NCI-H526 (cell line): ENCODE measurements at places on chromosomes 11 and 22.

GRCh38 chr22:40951795-40952605, 822 bp downstream of the RBX1 start:
- no peak for DNase-seq

- no peak for DNase-seq
Measured at GRCh38 chr22:19050117-19050516, 72.1 kb downstream of the DGCR2 start.

GRCh38 chr11:95835768-95836488, 45.6 kb downstream of the CEP57 start:
- DNase-seq = peak; percentile 85

GRCh38 chr11:128731041-128731663, 37.3 kb downstream of the FLI1 start:
- no peak for DNase-seq

DNA sequence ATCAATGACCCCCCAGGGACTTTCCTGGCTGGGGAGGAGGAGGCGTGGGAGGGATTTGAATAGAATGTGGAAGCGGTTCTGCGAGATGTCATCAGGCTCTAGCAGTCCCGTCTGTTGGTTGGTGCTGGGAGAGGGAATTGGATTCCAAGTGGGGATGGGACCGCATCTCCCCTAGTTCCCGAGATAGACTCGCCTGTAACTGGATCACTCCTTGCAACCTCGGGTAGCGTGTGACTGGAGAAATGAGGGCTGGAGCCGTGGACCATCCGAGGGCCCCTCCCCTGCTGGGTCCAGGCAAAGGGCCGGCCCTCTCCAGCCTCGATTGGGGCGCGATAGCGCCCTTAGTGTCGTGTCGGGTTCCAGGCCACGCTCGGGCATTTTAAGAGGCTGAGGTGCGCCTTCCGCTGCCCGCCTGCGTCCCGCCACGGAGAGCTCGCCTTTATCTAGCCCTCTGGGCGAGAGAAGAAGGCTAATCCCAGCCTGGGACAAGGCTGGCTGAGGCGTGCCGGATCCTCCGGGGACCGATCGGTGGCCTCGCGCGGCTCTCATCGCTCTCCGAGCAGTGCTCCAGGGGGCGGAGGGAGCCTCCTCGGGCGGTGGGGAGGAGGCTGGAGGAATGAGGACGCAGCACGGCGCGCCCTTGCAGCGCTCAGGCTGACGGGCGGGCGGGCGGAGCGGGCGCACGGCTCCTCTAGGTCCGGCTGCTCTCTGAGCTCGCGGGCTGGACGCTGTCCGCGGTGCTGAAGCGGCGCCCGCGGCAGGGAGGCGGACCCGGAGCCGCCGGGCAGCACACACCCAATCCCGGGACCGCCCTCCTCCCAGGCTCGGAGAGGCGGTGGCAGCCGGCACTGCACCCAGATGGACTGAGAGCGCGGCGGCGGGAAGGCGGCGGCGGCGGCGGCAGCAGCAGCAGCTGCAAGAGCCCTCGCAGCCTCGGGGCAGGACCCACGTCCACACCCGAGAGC, 107.8 kb downstream of the OSBP2 start:
- DNase-seq = peak; percentile 32

GRCh38 chr11:131928992-131929391, 558.6 kb downstream of the NTM start:
- no peak for DNase-seq

DNA sequence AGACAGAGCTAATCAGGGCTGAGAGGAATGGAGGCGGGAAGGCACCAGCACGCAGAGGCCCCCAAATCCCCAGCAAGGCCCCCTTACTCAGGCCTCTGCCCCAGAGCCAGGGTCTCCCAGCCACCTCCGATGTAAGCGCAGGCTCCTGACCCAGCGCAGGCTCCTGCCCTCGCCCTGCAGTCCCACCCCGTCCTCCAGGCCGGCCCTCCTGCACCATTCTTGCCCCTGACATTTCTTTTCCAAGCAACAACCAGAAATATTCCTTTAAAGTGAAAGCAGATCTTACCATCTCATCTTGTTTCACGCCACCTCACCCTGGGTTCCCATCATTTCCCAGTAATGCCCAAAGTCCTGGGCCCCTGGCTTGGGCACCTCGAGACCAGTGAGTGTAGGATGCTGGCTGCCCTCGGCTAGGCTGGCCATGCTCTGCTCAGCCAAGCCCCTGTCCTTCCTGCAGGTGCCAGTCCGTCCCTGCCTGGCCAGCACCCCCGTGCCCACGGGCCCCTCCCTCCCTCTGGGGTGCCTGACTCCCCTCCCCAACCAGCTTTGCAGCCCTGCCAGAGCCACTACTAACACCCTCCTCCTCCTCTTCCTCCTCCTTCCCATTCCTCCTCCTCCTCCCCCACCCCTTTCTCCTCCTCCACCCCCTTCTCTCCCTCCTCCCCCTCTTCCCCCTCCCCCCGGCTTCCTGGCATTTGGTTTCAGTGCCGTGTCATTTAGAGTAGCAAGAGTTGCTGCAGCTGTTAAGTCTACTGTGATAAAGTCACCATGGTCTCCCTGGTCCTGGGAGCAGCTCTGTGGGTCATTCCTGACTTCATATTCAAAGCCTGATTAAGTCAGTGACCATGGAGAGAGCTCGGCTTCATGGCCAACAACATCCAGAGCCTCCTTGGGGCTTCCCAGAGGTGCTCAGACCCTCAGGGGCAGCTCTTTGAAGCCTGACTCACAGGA, 78.7 kb downstream of the PIWIL3 start:
- DNase-seq = no peak

DNA sequence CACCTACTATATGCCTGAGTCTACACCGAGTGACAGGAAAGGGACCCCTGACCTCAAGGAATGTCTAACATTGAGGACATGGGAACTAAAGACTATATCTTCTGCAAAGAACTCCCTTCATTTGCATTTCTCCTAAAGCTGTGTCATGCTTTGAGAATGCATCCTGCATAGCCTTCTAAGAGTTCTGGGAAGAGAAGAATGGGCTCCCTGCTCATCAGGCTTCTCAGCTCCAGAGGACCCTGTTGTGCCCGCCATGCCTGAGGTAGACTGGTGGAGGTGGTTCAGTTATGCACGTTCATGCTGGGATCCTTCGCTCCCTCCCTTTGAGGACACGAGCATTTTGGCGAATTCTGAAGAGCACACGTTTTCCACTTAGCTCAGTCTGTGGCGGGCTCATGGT, 63.3 kb downstream of the GRIK4 start:
- DNase-seq = no peak

DNA sequence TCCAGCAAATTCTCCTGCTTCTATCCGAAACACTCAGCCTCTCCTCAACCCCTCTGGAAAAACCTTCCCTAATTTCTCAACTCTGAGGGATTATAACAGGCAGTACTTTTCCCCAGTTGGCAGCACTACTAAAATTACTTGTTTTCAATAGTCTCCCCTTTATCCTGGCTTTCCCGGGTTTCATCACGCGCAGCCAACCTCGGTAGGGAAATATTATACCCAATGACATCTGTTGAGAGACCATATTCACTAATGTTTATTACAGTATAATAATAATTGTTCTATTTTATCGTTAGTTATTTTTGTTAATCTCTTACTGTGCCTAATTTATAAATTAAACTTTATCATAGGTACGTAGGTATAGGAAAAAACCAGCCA, 330 bp upstream of the POLD3 start:
- no peak for DNase-seq

DNA sequence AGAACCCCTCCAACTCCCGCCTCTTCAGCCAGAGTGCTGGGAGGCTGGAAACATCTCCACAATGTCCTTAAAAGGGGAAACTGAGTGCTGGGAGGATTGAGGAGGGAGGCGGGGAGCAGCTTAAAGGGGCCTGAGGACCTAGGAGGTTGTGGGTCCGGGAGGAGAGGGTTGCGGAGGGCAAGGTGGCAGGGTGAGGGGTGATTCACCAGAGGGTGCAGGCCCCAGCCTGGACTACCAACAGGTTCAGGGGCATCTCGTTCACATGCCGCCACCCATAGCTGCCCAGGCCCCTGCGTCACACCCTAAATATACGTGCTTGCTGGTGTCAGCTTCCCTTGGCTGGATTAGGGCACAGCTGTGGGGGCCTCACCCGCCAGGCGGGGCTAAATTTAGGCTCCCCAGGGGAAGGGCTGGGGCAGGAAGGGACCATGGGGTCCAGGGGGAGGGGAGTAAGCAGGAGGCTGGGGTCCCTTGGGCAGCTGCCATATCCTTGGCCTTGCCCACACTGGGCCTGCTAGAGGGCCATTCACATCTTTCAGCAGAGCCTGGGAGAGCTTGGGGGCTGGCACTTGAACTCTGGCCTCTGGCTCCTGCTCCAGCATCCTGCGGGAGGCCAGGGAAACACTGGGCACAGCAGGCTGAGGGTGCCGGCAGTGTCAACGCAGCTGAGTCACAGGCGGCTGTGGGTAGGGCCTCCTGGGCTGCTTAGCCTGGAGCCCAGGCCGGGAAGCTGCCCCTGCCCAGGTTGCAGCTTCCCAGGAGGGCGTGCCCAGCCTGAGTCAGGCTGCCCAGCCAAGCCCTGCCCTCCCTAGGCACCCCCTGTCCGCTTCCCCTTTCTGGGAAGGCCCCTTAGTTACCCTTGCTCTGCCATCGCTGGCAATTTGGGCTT, 1.3 kb downstream of the EHBP1L1 start:
- no peak for DNase-seq

DNA sequence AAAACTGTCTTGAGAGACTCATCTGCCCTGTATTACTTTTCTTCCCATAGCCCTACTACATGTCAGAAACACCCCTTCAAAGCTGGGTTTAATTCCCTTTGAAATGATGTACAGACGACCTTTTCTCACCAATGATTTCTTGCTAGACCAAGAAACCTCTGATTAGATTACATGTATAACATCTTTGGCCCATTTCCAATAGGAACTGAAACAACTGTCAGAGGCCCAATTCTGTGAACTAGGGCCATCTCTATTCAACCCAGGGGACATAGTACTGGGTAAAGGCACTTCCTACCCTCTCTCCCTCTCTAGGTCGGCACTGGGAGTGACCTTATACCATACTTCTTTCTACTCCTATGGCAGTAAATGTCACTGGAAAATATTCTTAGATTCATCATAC, 19.4 kb downstream of the NPAT start:
- no peak for DNase-seq

- no peak for DNase-seq
Measured at GRCh38 chr11:94823102-94823732, 55.1 kb downstream of the AMOTL1 start.

DNA sequence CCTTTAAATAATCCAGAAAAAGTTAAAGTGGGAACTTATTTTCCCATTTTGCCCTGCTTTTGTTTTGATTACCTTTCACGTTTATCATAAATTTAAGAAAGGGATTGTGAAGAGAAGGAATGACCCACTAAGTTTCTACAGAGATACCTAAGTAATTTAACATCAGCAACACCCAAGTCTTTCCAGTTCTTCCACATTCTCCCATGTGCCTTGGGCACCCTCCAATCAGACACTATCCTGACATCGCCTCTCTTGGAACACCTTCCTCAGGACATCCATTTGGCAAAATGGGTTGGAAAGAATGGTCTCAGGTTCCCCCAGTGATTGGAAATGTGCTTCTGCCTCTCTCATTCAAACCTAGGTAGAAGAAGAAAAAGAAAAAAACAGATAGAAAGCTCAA, 6.3 kb downstream of the BBOX1 start:
- DNase-seq = no peak

GRCh38 chr11:6608726-6609501, 3.1 kb downstream of the TAF10 start:
- no peak for DNase-seq

GRCh38 chr22:49365191-49365837, 462.4 kb downstream of the BRD1 start:
- no peak for DNase-seq

DNA sequence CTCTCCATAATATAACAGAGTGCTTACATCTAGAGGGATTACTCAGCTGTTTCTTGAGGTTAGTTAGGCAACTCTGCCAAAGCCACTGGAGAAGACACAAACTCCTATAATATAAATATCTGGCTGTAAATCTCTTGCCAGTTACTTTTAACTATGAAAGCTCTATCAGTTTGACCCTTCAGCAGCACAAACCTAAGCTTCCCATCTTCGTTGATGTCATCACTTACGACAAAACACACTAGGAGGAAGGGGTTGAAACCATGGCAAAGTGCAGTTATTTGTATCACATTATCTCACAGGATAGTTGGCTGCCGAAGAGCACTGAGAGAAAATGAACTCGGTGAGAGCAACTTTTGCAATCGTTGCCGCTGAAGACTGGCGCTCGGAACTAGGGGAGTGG, 922.1 kb downstream of the OPCML start:
- DNase-seq = no peak

- DNase-seq = peak; percentile 80
Measured at GRCh38 chr11:76782531-76783293, 444 bp upstream of the TSKU start.

DNA sequence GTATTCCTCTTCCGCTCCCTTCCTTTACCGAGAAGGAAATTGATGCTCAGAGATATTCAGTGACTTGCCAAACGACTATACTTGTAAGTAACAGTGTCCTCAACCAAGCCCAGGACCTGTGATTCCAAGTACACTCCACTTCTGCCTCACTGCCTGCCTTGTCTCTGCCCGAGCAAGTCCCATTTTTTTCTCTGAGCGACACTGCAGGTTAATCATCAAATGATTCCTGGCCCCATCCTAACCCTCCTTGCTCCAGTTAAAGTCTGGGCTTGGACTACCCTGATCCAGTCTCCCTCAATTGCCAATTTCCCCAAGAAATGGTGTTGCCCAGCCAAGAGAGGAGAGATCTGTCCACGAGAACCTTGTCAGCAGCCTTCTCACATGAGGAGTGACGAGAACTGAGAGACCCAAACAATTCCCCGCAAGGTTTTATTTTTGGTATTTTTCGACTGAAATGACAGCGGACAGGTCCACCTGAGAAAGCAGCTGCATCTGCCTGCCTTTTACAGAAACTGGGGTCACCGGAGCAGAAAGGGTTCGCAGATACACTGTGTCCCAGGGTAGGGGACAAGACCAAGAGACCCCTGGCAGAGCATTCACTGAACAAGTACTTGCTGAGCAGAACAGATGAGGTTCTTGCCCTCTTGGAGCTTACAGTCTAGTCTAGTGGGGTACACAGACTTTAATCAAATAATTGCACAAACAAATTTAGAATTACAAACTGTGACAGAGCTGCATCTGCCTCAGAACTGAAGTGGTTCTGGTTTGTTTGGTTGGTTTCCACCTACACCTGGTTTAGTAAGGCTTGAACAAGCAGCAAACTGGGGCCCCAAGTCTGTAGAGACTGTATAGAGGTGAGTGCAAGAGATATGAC, 11.4 kb downstream of the POU2AF1 start:
- no peak for DNase-seq

DNA sequence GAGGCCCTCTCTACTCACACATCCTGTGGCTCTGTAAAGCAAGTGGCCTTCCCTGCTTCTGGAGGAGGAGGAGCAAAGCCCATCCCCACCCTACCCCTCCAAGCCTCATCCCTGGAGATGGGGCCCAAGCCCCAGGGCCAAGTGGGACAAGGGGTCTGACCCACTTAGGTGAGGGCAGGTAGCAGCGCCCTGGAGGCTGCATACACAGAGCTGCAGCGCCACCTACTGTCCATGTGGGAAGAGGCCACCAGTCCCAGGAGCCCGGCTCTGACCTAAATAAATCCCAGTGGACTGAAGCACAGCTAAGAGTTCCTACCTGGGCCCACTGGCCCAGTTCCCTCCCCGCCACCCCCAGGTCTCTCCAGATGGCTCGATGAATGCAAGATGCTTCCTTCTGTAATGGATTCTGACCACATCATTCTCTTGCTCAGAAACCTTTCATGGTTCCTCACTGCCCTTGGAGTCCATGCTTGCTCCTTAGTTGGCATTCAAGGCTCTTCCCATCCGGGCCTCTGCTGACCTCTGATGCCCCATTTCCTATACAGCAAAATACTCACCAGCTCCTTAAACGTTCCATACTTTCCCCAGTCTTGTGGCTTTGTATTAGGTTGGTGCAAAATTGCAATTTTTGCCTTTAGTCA, 62.1 kb downstream of the THAP12 start:
- peak; percentile 57 for DNase-seq

GRCh38 chr11:109798521-109798920, 294.7 kb upstream of the ZC3H12C start:
- DNase-seq = no peak
